ENCODE measurements at places on chromosomes 6 and 20. TPM values are rescaled to one million over a fixed set of nuclear protein-coding genes. Genes with fewer than 3 reads are reported as not detected.

Gene ZNF391
- 9.8 TPM for total RNA-seq

Gene NKX2-2
- total RNA-seq = 15.5 TPM

Gene UNC5CL
- 3.7 TPM for total RNA-seq

Gene TRIM15
- total RNA-seq = not detected

Gene SLC13A3
- total RNA-seq = 5.0 TPM

Gene EEF1A1
- 12,032 TPM for total RNA-seq

Gene LINC00237
- not detected for total RNA-seq

GRCh38 chr6:80939480-80939879 lies 813.0 kb downstream of the TENT5A start:
- no peaks in the 10 kb centered on the region for H3K27me3 ChIP-seq
- DNase-seq = no peak
- H3K4me1 ChIP-seq = no peaks in the 10 kb centered on the region
- no peaks in the 10 kb centered on the region for H3K36me3 ChIP-seq
- no peak overlapping the region for H3K4me3 ChIP-seq

GRCh38 chr6:170135821-170136471 lies 154.9 kb downstream of the DLL1 start:
- no peak for DNase-seq
- peaks cover 17% of the 10 kb centered on the region for H3K4me1 ChIP-seq
- H3K36me3 ChIP-seq = peaks cover 1% of the 10 kb centered on the region
- no peak overlapping the region for H3K27ac ChIP-seq

DNA sequence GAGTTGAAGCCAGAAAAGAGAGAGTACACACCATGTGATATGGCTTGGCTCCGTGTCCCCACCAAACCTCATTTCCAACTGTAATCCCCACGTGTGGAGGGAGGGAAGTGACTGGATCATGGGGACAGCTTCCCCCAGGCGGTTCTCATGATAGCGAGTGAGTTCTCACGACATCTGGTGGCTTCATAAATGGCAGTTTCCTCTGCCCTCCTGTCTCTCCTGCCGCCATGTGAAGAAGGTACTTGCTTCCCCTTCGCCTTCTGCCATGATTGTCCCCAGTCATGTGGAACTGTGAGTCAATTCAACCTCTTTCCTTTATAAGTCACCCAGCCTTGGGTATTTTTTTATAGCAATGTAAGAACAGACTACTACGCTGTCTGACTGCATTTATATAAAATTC lies 40.3 kb downstream of the TAF4 start:
- DNase-seq = no peak
- peak overlapping the region; percentile 47 for H3K27ac ChIP-seq
- no peaks in the 10 kb centered on the region for H3K36me3 ChIP-seq

DNA sequence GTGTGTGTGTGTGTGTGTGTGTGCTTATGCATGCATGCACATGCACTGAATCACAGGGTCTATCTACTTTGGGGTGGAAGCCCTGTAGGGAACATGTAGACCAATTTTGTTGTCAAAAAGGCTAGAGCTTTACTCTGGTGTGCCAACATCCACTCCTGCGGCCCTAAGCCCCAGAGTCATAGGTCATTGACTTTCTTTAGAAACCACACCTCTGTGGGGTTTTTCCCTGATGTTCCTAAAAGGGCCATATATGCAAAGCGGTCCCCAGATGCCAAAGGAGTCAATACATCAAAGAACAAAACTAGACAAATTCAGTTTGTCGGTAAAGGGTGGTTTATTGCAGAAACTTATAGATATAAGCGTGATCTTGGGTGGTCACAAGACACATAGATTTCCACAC lies 29.8 kb upstream of the SLC2A12 start:
- peaks cover 2% of the 10 kb centered on the region for H3K36me3 ChIP-seq
- no peak overlapping the region for H3K4me3 ChIP-seq
- no peak overlapping the region for H3K27ac ChIP-seq
- no peak for DNase-seq

- H3K36me3 ChIP-seq = peaks cover 39% of the 10 kb centered on the region
- H3K27me3 ChIP-seq = peaks cover 59% of the 10 kb centered on the region
- H3K27ac ChIP-seq = no peak overlapping the region
- no peak for DNase-seq
- H3K4me3 ChIP-seq = no peak overlapping the region
- peaks cover 16% of the 10 kb centered on the region for H3K4me1 ChIP-seq
These were observed 6.9 kb downstream of the TXNDC5 start for GRCh38 chr6:7903673-7904072.

DNA sequence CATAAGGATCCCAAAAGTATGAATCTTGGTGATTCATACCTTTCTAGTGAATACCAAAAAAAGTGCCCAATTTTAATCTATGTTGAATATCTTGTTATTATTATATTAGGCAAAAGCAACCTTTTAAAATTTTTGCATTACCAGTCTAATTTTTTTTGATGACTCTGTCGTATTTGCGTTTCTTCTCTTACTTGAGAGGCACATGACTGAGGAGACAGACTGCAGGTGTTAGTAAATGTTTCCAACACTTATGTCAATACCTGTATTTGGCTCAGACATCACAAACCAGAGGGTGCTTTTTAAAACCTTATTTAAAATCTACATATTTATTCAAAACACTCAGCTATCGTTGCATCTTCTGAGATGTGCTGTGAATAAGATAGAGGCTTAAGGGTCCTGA lies 27.1 kb downstream of the ID4 start:
- H3K4me3 ChIP-seq = no peak overlapping the region
- no peaks in the 10 kb centered on the region for H3K36me3 ChIP-seq
- no peak overlapping the region for H3K27ac ChIP-seq
- peaks cover 26% of the 10 kb centered on the region for H3K27me3 ChIP-seq
- DNase-seq = no peak

DNA sequence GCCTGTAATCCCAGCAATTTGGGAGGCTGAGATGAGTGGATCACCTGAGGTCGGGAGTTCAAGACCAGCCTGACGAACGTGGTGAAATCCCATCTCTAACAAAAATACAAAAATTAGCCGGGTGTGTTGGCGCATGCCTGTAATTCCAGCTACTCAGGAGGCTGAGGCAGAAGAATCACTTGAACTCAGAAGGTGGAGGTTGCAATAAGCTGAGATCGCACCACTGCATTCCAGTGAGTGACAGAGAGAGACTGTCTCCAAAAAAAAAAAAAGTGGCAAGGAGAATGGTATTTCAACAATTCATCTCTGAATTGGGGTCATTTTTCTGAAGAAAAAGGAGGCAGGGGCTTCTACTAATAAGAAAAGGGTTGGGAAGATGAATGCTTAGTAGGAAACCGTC lies 111.5 kb upstream of the NHSL1 start:
- peaks cover 4% of the 10 kb centered on the region for H3K4me1 ChIP-seq
- no peak overlapping the region for H3K4me3 ChIP-seq
- no peak for DNase-seq
- H3K36me3 ChIP-seq = no peaks in the 10 kb centered on the region
- H3K27me3 ChIP-seq = no peaks in the 10 kb centered on the region

GRCh38 chr20:17762243-17762872 lies 62.6 kb downstream of the BANF2 start:
- H3K36me3 ChIP-seq = no peaks in the 10 kb centered on the region
- DNase-seq = no peak
- peaks cover 7% of the 10 kb centered on the region for H3K27me3 ChIP-seq
- peaks cover 8% of the 10 kb centered on the region for H3K4me1 ChIP-seq
- no peak overlapping the region for H3K4me3 ChIP-seq

- peaks cover 8% of the 10 kb centered on the region for H3K36me3 ChIP-seq
- peak overlapping the region; percentile 95 for H3K4me3 ChIP-seq
- H3K27me3 ChIP-seq = no peaks in the 10 kb centered on the region
- H3K4me1 ChIP-seq = peaks cover 51% of the 10 kb centered on the region
These were observed 951 bp downstream of the FOXP4 start for GRCh38 chr6:41546866-41547798.

All from progenitor cell of endocrine pancreas (in vitro differentiated cells).